ENCODE measurements at places on chromosomes 4 and X.

- no peak for DNase-seq
Measured at GRCh38 chr4:25862411-25863346, at the start of gene SEL1L3. Gene SEL1L3, minus strand, starts transcription at chr4:25862988. Its CDS starts 152 bp downstream, at chr4:25862836.

GRCh38 chr4:148216321-148216720 lies 225.9 kb downstream of the NR3C2 start:
- DNase-seq: no peak

DNA sequence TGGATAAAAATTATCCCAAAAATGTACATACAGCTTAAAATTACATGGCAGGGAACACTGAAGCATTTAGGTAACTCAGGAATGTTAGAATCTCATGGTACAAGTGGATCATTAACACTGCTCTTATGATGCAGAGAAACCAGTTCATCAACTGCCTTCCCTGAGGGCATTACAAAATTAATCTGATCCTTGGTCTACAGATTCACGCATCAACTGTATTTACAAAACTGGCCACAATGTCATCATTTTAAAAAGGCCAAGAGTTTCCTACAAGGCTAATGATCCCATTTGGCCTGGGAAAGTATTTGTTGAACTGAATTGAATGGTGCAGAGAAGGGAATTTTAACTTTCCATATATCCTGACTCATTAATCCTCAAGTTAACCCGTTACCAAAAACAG lies 84.6 kb downstream of the TSPAN5 start:
- DNase-seq: no peak

GRCh38 chr4:32215277-32215676 lies 1495.1 kb downstream of the PCDH7 start:
- no peak for DNase-seq

- no peak for DNase-seq
Measured at GRCh38 chrX:23286731-23287130, 47.9 kb upstream of the PTCHD1 start.

GRCh38 chrX:71533516-71533850 lies 579 bp downstream of the OGT start:
- no peak for DNase-seq

DNA sequence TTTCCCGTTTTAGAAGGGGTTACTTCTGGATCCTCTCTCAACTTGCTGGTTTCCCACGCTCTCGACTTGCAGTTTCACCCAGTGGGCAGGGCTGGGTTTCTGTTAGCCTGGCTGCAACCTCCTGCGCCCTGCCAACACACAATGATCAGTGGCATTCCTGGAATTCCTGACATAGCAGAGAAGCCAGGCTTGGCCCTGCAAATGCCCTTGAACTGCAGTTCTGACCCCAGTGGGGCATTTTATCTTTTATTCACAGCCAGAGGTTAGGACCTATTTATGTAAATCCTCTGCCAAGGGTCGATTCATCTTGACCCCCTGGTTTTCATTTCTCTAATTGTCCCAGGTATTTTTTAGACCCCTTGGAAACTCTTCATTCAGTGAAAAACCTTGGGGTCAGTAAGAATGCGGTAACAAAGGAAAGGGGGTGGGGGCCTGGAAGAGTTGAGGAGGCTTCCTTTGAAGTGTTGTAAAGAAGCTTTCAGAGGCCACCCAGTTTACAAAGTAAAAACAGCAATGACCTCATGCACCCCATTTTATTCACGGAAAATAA lies 217.6 kb downstream of the ZNF674 start:
- no peak for DNase-seq

- DNase-seq: peak; percentile 0
Measured at GRCh38 chr4:3686753-3687152, 79.4 kb upstream of the ADRA2C start.

DNA sequence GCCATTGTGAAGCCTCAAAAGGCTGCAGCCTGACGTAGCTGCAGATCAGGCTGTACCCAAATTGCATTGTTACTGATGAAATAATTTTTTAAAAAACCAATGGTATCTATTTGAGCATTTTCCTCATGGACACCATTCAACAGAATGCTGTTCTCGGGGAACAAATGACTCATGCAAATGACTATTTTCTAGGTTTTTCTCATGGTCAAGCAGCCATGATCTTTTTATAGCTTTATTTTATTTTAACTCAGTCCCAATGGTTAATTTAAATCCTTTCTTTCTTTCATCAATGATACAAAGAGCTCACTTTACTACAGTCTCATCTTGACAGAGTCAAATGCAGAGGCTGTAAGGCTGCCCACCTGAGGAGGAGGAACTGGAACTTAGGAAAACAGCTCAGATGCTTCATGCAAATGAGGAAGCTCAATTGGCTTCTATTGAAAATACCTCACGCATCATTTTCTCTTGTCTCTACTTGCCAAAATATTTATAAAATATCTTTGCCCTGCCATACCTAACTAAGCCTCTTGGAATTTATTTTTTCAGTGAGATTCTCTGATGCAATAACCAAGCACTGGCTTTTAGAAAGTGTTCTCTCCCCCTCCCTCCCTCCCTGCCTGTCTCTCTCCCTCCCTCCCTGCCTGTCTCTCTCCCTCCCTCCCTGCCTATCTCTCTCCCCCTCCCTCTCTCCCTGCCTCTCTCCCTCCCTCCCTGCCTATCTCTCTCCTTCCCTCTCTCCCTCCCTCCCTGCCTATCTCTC lies 81.0 kb downstream of the SORBS2 start:
- DNase-seq: no peak

- no peak for DNase-seq
Measured at GRCh38 chrX:48569958-48570357, 4.3 kb upstream of the RBM3 start.

- no peak for DNase-seq
Measured at GRCh38 chr4:83910693-83911092, 374.8 kb downstream of the GPAT3 start.

DNA sequence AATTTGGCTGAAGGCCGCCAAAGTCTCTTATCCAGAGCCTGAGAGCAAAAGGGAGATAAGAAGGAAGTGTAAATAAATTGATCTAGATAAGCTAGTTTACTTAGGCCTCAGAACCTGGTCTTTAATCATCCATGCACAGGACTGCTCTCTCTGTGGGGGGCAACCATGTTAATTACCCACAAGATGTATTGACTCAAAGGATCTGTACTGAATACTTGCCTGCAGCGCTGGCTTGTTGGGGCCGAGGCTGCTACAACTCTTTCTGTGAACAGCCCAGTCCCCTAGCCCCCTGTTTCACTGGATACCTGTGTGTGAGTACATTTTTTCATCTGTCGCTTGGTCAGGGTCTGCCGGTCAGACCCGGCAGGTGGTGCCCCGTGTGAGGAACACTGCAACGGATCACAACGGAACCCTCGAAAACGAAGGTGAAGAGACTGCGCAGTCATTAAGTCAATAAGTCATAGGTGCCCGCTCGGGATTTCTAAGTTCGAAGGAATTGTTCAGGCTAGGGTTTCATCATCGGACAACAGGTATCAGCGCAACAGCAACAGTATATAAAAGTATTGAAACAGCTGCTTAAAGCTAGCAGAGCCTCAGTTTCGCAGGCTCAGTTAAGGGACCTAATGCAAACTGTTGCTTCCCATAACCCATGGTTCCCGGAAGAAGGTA lies 8.3 kb downstream of the MAGEA11 start:
- no peak for DNase-seq

- DNase-seq: peak; percentile 6
Measured at GRCh38 chrX:102339312-102340298, 92.6 kb downstream of the NXF2 start.

DNA sequence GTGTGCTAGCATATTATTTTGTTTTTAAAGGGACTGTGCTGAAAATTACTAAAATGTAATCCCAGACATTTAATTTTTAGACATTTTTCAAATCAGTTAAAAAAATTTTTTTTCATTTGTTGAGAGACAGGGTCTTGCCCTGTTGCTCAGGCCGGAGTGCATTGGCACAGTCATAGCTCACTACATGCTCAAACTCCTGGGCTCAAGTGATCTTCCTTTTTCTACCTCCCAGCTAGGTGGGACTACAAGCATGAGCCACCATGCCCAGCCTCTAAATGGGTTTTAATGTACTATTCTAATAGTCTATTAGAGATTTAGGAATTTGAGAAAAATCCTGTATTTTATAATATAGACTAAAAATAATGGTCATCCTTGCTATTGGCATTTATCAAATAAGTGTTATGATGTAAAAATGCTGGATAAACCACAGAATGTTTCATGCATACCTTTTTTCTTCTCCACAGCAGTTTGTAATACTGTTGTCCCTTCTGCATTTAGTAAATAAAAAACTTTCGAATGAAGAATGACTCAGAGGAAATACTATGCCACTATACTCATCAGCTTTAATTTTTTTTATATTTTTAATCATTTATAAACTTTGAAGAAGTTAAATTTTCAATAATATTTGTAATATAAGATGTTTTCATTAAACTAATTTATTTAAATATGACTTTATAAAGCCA lies 29.9 kb downstream of the CPEB2 start:
- DNase-seq: no peak

DNA sequence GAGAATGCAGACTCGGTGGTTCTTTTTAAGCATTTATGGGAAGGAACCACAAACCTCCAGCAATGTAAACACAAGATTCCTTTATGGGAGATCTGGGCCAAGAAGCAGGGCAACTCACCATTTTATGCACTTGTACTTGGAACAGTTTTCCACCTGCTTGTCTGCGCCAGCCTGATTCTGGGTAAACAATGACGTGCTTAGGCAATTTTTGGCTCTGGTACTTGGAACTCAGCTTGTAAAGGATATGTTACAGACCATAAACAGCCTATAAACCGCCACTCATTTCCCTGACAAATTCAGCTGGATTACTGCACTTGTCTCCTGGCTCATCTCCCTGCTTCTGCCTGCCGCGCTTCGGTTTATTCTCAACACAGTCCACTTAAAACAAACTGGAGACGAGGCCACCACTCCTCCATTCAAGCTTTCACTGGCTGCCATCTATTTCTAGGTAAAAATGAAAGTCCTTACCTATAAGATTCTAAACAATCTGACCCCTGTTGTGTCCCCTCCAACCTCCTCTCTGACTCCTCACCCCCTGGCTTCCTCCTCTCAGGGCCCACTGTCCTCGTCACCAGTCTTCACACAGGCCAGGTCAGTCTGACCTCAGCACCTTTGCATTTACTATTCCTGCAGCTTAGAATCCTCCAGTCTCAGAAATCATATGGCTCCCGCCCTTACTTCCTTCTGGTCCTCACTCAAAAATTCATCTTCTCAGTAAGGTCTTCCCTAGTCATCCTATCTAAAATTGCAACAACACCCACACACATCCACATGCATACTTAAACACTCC lies 205.9 kb upstream of the GALNT7 start:
- DNase-seq: no peak

GRCh38 chr4:41882625-41883347 lies 52.4 kb upstream of the TMEM33 start:
- no peak for DNase-seq

DNA sequence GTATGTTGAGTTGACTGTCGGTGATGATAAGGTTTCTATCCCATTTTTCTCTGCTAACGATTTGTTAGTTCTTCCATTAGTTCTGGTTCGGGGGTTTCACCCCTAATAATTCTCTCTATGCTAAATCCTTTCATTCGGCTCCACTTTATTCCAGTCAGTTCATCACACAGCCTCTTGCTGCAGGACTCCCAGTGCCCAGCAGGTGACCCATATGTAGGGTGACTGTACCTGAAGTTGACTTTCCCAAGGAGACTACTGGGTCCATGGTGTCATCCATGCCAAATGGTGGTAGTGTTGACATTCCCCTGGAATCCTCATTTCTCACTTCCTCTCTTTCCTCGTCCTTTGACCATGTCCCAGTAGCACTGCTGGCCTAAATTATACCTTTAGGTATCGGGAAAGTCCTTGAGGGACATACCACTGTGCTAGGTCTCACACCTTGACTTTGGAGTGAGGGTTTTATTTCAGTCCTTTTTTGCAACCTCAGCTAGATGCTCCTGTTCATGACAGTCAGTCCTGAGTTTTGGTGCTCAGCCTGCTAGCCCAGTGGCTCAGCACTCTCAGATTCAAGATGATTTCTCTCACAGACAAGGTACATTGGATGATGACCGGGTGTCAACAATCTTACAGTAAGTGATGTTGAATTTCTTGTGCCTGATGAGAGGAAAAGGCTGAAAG lies 105.1 kb upstream of the ARHGAP24 start:
- DNase-seq: no peak

- no peak for DNase-seq
Measured at GRCh38 chr4:174865418-174865985, 36.5 kb upstream of the GLRA3 start.

DNA sequence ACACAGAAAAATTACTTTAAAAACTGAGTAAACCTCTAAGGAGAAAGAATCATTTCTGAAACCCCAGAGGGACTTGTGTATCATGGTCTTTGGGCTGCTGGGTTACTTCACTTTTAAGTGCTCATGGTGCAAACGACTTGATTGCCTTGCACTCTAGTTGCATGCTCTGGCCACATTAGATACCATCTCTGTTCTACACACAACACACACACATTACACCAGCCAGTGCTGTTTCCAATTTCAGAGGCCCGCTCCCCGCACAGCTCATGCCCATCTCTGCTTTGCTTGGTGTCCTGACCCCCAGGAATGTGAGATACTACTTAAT lies 2.1 kb downstream of the PPP3CA start:
- DNase-seq: no peak

DNA sequence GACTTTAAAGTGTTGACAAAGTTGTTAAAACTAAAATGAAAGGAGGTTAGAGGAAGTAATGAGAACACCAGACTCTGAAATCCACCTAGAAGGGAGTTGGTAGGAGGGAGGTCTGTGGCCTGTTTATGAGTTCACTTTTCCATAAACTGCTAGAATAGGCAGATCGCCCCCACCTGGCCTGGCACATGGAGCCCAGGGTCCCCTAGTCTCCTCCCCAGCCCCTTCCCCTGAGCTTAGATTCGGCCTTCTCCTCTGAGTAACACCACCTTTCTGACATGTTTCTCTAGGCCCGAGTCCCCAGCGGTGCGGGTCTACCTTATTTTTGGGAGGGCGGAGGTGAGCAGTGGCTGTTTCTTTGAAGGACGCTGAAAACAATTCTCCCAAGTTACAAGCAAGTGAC lies 54.5 kb upstream of the FAT1 start:
- DNase-seq: no peak

- DNase-seq: no peak
Measured at GRCh38 chr4:40789771-40790170, 40.0 kb downstream of the NSUN7 start.

Measured in posterior cingulate gyrus (tissue), 11 donors.